ENCODE measurements at places on chromosomes 11 and 22. TPM values are rescaled to one million over a fixed set of nuclear protein-coding genes. Genes with fewer than 3 reads are reported as not detected.

Gene EIF3D
- polyA plus RNA-seq, result 296 TPM

Gene SCT
- 0.47 TPM for polyA plus RNA-seq

- no peak for DNase-seq
Observed at GRCh38 chr11:20367313-20367948, 3.9 kb downstream of the HTATIP2 start.

DNA sequence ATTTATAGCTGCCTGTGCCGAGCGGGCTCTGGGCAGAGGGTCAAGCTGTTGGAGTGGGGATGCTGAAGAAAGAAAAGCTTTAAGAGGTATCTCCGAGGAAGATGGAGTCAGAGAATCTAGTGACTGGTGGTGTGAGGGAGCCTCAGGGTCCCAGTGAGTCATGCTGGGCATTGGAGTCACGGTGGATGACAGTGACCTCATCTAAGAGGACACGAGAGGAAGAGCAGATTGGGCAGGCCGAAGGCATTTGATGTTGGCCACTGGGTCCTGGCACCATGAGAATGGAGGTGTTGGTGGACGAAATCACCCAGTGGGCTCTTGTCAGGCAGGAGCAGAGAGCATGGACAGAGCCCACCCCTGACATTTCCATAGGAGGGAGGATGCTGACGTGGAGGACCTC is 68.4 kb downstream of the TBC1D22A start:
- no peak for DNase-seq

- no peak for DNase-seq
Observed at GRCh38 chr11:62724171-62724570, 3.1 kb downstream of the HNRNPUL2 start.

DNA sequence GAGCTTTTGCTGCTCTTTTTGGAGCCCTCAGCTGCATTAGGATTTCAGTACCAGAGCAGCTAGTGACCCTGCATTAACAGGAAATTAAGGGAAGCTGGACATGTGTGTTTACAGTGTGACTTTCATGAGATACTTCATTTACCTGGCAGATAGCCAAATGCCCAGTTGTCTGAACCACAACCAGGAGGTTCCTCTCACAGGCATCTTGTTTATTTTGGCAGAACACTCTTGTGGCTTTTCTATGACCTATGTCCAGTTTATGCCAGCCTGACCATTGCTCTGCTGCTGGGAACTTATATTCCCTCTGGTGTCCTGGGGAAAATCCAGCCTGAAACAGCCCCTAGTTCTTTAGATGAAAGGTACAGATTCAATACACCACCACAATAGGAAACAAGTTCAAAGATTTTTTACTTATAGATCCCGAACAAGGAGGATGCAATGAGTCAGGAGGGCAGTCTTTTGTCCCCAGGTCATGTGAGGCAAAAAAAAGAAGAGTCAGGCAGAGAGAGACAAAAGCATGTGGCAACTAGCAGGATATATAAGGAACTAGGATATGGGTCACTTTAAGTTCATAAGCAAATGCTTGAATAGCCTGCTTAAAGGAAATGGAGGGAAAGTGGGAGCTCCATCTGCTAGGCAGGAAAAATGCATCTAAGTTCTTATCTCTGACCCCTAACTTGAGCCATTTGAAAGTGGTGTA is 379.3 kb downstream of the INSC start:
- DNase-seq, result no peak

Gene RGL4
- polyA plus RNA-seq, result 4.7 TPM

GRCh38 chr11:102317768-102318103 is 452 bp downstream of the BIRC3 start:
- no peak for DNase-seq

Measured in left renal pelvis (tissue), 4 donors.